T-helper 22 cell (primary cell): ENCODE measurements at places on chromosomes 6 and 20.

- no peak for DNase-seq
These were observed 323.5 kb upstream of the HSF2 start for GRCh38 chr6:122075917-122076316.

DNA sequence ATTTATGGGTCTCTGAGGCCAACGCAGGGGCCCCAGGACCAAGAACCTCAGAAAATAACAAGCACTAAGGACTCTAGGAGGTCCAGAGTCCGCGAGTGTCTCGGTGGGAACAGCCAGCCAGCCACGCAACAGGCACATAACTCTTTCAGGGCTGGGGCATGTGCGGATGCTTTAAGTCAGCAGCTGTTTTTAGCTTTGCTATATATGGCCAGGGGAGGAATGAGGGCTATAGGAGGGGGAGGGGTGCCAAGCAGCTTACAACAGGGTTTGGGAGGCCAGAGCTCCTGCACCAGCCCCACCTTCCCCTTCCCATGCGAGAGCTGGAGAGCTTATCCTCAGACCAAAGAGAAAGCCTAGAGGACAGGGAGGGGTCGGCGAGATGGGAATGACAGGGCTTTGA, 6.2 kb downstream of the JPH2 start:
- no peak for DNase-seq

- DNase-seq: no peak
These were observed 178.3 kb downstream of the ZDHHC14 start for GRCh38 chr6:157559201-157559756.

- no peak for DNase-seq
These were observed 319.3 kb upstream of the CITED2 start for GRCh38 chr6:139693735-139694134.

DNA sequence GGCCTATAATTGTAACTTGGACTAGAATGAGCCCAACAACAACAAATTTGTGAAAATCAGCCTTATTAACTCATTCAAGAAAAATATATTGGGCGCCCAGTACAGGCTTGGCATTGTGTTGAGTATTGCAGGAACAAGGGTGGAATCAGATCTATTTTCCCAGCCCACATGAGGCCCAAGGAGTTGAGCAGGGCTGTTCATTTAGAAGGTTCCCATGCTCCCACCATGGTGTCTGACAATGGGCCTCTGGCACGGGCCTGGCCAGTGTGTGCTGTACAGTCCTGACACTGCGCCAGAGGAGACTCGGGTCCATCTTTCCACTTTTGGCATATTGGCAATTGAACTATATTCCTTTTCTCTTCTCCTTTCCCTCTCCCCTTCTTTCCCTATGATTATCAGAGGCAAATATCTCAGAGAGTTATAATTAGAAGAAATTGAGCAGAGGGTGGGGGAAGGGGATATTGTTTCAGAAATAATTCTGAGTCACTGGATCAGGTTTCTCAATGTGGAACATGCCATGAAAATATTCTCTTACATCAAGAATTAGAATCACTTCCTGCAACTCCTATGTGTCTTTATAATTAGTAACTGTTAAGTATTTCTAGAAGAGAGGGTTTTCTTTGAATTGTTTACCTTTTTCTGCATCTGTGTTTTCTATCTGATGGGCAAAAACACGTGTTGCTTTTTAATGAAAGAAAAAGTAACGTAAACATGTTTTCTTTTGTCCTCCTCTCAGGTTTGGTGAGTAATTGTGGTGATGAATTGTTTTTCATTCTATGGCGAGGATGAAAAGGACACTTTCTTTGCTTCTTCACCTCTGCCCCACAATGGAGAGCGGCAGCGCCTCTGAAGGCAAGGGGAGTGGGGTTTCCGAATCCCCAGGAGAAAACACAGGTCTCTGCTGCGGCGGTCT, 209.4 kb downstream of the FOXA2 start:
- DNase-seq: no peak
